GM23338 (cell line): ENCODE measurements at places on chromosomes 1 and 21. TPM values are rescaled to one million over a fixed set of nuclear protein-coding genes. Genes with fewer than 3 reads are reported as not detected.

TRPM2 gene
- total RNA-seq: 0.83 and 2.0 TPM in 2 replicates

DNA sequence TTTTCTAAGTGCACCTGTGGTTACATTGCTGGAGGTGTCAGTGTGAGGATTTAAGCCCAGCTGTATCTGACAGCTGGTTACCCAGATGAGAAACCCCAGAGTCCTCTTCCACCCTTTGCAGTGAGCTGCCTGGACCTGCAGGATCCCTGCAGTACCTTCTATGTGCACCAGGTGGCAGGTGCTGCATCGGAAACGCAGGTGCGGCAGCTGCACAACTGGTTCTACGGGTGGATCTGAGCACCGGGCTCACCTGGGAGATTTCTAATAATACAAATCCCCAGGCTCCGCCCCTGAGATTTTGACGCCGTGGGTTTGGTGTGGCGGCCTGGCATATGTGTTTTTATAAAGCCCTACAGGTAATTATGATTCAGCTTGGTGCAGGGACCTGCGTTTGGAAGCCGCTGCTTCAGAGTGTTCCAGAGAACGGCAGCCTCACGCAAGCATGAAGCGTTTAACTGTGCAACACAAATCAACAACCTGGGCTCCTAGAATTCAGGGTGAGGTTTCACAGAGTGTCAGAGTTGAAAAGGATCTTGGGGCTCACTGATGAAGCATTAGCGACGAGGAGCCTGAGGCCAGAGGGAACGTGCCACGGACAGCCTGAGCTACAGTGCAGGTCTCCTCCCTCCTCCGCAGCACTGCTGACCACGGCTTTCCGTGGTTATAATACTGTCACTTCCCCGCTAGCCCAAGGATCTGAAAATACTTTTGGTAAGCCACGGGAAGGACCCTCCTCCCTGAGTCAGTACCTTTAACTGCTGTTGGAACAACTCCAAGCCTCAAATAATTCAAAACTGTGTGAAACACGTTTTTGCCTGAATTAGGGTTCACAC lies 96.7 kb upstream of the TRABD2B start:
- H3K4me3 ChIP-seq: peak overlapping the region; percentile 35
- no peaks in the 10 kb centered on the region for H3K4me1 ChIP-seq
- peak; percentile 87 for DNase-seq
- no peak overlapping the region for H3K27ac ChIP-seq
- H3K36me3 ChIP-seq: no peaks in the 10 kb centered on the region

OR2T6 gene
- not detected in 2 replicates for total RNA-seq

MYOC gene
- total RNA-seq: not detected in 2 replicates

DFFB gene
- 12.6 and 18.1 TPM in 2 replicates for total RNA-seq

SELP gene
- not detected in 2 replicates for total RNA-seq

- no peaks in the 10 kb centered on the region for H3K27me3 ChIP-seq
- H3K36me3 ChIP-seq: no peaks in the 10 kb centered on the region
- no peak overlapping the region for H3K27ac ChIP-seq
- H3K4me3 ChIP-seq: no peak overlapping the region
- peaks cover 14% of the 10 kb centered on the region for H3K4me1 ChIP-seq
- DNase-seq: no peak
Measured at GRCh38 chr1:230725256-230726012, 11.5 kb upstream of the AGT start.

- DNase-seq: no peak
- H3K4me3 ChIP-seq: no peak overlapping the region
- H3K27ac ChIP-seq: no peak overlapping the region
- no peaks in the 10 kb centered on the region for H3K27me3 ChIP-seq
- H3K36me3 ChIP-seq: no peaks in the 10 kb centered on the region
Measured at GRCh38 chr1:23911921-23912320, 1.2 kb downstream of the CNR2 start.

DNA sequence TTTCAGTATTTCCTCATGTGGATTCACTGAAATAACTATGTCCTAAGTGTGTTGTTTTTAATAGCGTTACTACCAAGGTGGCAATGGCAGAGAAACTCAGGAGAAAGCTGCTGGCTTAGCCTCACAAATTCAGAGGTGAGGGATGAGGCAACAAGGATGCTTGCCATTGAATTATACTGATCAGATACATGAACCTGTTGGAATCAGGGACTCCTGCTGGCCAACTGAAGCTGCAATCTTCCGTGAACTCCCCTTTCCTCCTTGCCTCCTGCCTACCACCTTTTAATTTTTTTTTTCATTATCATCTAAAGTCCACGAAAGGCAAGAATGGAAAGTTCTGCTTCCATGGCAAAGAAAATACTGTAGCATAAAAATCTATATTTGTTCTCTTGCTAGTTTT lies 254.7 kb downstream of the NFIA start:
- H3K27me3 ChIP-seq: no peaks in the 10 kb centered on the region
- peaks cover 23% of the 10 kb centered on the region for H3K4me1 ChIP-seq
- 0 out of 2 replicates have a peak overlapping the region, but pooled peaks have one; percentile 11 for H3K27ac ChIP-seq
- DNase-seq: peak; percentile 41
- no peaks in the 10 kb centered on the region for H3K36me3 ChIP-seq

GRCh38 chr1:58283388-58284224 lies 262.9 kb downstream of the OMA1 start:
- no peak for DNase-seq
- H3K4me3 ChIP-seq: no peak overlapping the region
- no peaks in the 10 kb centered on the region for H3K36me3 ChIP-seq
- H3K27ac ChIP-seq: no peak overlapping the region
- H3K27me3 ChIP-seq: no peaks in the 10 kb centered on the region
- 0 out of 2 replicates have a peak, but pooled peaks cover 4% of the 10 kb centered on the region for H3K4me1 ChIP-seq

RNF186 gene
- not detected in 2 replicates for total RNA-seq

PRR9 gene
- total RNA-seq: not detected in 2 replicates

DNA sequence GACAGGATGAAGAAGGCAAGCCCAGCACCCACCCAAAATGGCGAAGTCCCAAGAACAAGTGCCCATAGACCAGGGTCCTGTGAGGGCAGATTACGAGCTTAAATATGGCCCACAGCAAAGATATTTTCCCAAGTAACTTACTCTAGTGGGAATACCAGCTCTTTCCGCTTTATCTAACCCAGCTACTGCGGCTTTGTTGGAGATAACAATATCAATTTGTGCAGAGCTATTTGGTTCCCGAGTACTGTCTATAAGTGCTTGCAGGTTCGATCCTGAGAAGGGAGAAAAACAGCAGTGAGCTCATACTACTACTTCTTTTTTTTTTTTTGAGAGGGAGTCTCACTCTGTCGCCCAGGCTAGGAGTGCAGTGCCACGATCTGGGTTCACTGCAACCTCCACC lies 14.3 kb upstream of the DNAJC28 start:
- H3K36me3 ChIP-seq: peaks cover 59% of the 10 kb centered on the region
- H3K4me3 ChIP-seq: no peak overlapping the region
- no peak for DNase-seq
- no peaks in the 10 kb centered on the region for H3K27me3 ChIP-seq
- no peak overlapping the region for H3K27ac ChIP-seq

DNA sequence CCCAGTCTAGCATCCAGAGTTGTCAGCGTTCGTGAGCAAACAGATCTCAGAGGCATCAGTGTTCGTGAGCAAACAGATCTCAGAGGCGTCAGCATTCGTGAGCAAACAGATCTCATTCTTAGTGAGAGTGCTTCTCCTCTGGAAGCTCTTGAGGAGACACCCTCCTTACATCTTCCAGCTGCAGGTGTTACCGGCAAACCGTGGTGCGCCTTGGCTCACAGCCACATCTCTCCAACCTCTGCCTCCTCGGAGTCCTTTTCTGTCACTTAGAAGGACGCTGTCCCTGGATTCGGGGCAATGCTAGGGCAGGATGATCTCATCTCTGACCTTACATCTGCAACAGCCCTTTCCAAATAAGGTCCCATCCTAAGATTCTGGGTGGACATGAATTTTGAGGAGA lies 14.6 kb upstream of the UMODL1 start:
- H3K27ac ChIP-seq: no peak overlapping the region
- H3K4me1 ChIP-seq: peaks cover 17% of the 10 kb centered on the region
- no peak overlapping the region for H3K4me3 ChIP-seq
- H3K27me3 ChIP-seq: no peaks in the 10 kb centered on the region
- DNase-seq: no peak
- H3K36me3 ChIP-seq: no peaks in the 10 kb centered on the region

CTSS gene
- total RNA-seq: not detected in 2 replicates

DNA sequence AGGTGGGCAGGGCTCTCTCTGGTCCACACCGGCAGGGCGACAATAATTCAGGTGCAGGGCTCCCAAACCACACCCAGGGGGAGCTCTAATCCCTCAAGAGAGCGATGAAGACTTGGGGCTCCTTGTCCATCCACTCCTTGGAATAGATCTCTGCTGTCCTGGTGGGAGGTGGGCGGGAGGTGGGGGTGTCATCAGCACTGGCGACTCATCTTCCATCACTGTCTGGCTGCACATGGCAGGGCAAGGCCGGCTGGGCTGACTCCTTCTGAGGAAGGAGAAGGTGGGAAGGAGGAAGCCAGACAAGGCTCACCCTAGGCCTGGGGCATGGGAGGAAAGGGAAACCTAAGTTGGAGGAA lies 29.3 kb downstream of the TNNT2 start:
- H3K4me1 ChIP-seq: peaks cover 19% of the 10 kb centered on the region
- no peak overlapping the region for H3K4me3 ChIP-seq
- H3K27me3 ChIP-seq: no peaks in the 10 kb centered on the region
- DNase-seq: peak; percentile 92

DNA sequence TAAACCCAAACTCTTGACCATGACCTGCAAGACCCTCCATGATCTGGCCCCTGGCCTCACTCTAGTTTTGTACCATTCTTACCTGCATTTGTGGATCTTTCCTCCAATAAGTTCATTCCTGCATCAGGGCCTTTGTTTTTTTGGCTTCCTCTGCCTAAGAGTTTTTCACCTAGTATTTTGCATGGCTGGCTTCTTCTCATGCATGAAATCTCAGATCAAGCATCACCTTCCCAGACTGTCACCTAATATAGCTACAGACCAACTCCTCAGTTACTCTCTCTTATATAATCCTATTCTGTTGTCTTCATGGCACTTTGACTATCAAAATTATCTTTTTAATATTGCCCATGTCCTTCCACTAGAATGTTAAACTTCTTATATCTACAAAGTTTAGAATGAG lies 54.2 kb downstream of the BTBD8 start:
- no peaks in the 10 kb centered on the region for H3K4me1 ChIP-seq
- no peak overlapping the region for H3K27ac ChIP-seq
- no peaks in the 10 kb centered on the region for H3K36me3 ChIP-seq
- H3K4me3 ChIP-seq: no peak overlapping the region
- DNase-seq: no peak

PRELP gene
- 0.03 and 0.08 TPM in 2 replicates for total RNA-seq

DNA sequence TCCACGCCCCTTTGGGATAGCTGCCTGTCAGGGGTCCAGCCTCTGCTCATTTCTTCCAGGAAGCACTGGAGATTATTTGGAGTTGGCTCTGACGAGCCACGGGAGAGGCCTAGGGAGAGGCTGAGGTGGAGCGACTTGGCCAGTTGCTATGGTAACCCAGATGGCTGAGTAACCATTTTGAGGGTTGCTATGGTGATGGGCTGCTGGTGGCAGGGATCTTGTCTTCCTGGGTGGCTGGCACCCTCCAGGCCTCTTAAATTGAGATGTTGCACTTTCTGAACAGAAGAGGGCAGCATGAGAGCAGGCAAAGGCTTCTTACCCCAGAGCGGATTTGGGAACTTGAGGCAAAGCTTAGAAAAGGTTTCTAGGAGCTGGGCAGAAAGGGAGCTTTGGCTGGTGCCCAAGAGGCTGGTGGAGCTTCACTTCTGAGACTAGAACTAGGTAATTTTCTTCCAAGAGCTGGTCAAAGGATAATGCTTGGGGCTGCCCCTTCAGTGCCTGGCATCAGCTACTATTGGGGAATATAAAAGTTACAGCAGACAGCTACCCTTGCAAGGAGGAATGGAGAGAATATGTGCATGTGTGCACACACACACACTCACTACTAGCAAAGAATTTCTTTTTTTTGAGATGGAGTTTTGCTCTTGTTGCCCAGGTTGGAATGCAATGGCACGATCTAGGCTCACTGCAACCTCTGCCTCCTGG lies 72.5 kb downstream of the NDUFS5 start:
- peaks cover 3% of the 10 kb centered on the region for H3K4me1 ChIP-seq
- no peaks in the 10 kb centered on the region for H3K36me3 ChIP-seq
- peak; percentile 99 for DNase-seq
- no peaks in the 10 kb centered on the region for H3K27me3 ChIP-seq

RPAP2 gene
- 17.7 and 30.4 TPM in 2 replicates for total RNA-seq

DNA sequence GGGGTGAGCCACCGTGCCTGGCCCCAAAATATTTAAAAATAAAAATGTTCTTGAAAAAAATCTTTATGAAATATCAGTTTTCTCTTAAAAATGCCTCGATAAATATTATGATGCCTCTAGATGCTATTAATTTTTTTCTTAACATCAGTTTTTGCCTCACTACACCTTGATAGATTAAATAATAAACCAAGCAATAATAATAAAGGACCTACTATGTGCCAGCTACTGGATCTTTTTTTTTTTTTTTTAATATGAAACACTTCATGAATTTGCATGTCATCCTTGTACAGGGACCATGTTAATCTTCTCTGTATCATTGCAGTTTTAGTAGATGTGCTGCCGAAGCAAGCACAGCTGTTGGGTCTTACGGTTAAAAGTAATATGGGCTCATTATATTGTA lies 17.5 kb upstream of the TBX19 start:
- H3K4me3 ChIP-seq: no peak overlapping the region
- H3K27me3 ChIP-seq: no peaks in the 10 kb centered on the region
- H3K4me1 ChIP-seq: peaks cover 17% of the 10 kb centered on the region
- no peak overlapping the region for H3K27ac ChIP-seq

DNA sequence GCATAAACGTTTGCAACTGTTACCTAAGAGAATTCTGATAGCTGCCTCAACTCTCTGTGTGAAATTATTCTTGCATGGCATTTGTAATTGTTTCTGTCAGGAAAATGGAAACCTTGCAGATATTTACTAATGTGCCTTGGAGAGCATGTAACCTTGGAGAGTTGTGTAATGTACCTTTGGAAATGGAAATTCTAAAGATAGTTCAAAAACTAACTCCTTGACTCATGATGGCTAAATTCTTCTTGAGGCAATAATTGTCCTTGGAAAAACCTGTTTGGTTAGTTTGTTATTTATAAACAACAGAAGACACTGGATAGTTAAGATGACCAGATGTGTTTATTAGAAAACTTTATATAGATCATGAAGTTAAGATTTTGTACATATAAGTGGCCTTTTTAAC lies 1033.8 kb downstream of the PLA2G4A start:
- no peak overlapping the region for H3K4me3 ChIP-seq
- no peak overlapping the region for H3K27ac ChIP-seq
- no peaks in the 10 kb centered on the region for H3K4me1 ChIP-seq
- H3K27me3 ChIP-seq: no peaks in the 10 kb centered on the region

DNA sequence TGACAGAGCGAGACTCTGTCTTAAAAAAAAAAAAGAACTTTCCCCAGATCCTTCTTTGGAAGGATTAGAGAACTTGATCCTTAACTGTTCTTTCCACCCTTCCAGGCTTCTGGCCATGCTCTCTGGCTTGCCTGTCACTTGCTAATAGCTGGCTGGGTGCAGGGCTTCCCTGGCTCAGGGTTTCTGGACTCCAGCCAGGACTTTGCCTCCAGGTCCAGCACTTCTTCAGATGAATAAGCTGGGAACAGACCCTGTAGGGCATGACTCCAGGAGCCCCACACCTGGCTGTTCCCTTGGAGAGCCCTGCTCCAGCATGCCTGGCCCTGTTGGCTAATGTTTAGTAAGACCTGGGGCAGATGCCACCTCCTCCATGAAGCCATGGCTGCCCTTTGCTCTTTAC lies 3.3 kb upstream of the NT5C1A start:
- H3K4me3 ChIP-seq: no peak overlapping the region
- H3K4me1 ChIP-seq: peaks cover 5% of the 10 kb centered on the region; the same call in 1 of the 2 replicates
- DNase-seq: no peak
- H3K36me3 ChIP-seq: no peaks in the 10 kb centered on the region
- no peak overlapping the region for H3K27ac ChIP-seq

LRRIQ3 gene
- total RNA-seq: 0.16 and 0.21 TPM in 2 replicates
